ENCODE measurements at places on chromosomes 3 and 15. TPM values are rescaled to one million over a fixed set of nuclear protein-coding genes. Genes with fewer than 3 reads are reported as not detected.

DNA sequence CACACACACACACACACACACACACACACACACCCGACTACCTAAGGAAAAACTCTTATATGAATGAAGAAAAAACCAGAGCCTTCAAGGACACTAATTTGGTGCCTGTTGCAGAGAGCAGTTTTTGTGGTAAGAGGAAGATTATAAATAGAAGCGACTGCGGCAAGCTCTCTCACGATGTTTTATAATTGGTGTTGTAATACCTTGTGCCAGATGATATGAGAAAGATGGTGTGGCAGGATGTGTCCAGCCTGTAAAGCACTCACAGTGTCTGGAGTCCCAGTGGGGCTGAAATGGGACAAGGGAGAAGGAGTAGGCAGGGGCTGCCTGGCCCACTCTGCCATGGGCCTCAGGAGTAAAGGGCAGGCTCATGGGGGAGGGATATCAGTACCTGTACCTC lies 839.9 kb downstream of the AGBL1 start:
- no peak for DNase-seq
- H3K4me3 ChIP-seq = no peak overlapping the region
- no peaks in the 10 kb centered on the region for H3K36me3 ChIP-seq
- H3K27me3 ChIP-seq = no peaks in the 10 kb centered on the region
- H3K27ac ChIP-seq = no peak overlapping the region

AHSG gene
- total RNA-seq = 237 TPM

DNA sequence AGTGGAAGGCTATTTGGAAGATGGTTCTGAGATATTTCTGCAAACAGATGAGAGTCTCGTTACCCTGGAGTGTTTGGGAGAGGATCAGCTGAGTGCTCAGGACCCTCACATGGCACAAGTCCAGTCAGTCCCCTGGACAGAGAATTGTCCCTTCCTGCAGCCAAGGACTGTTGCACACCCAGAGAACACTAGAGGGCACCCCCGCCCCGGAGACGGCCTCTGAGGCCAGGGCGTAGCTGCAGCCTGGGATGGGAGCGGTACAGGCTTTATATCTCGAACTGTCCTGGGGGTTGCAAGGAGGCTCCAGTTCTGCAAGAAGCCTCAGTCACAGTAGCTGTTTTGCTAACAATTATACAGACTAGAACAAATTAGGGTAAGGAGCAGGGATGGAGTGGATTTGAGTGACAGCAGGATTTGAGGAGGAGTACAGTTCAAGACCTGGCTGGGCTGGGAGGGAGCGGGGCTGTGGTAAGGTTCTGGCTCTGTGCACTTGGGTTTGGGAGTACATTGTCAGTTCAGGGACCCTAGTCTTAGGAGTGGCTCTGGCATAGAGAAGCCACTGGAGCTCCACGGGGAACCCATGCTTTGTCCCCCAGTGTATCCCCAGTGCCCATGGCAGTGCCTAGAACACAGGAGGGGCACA lies 67.6 kb upstream of the HACD2 start:
- no peak overlapping the region for H3K27ac ChIP-seq
- 0 out of 2 replicates have a peak, but pooled peaks cover 1% of the 10 kb centered on the region for H3K36me3 ChIP-seq
- H3K4me3 ChIP-seq = no peak overlapping the region
- no peaks in the 10 kb centered on the region for H3K27me3 ChIP-seq
- no peaks in the 10 kb centered on the region for H3K4me1 ChIP-seq

- no peak overlapping the region for H3K27ac ChIP-seq
- H3K4me1 ChIP-seq = peaks cover 37% of the 10 kb centered on the region
- no peaks in the 10 kb centered on the region for H3K27me3 ChIP-seq
These were observed 38.2 kb downstream of the RASA2 start for GRCh38 chr3:141524988-141525387.

TRPC1 gene
- 8.3 TPM for total RNA-seq

LIPC gene
- total RNA-seq = 17.6 TPM

GRIP2 gene
- 4.5 TPM for total RNA-seq

TBC1D23 gene
- total RNA-seq = 39.8 TPM

GRCh38 chr3:41683666-41684350 lies 278.1 kb downstream of the ULK4 start:
- peak; percentile 76 for DNase-seq
- H3K36me3 ChIP-seq = no peaks in the 10 kb centered on the region
- no peak overlapping the region for H3K4me3 ChIP-seq
- H3K27me3 ChIP-seq = no peaks in the 10 kb centered on the region
- peaks cover 38% of the 10 kb centered on the region for H3K4me1 ChIP-seq
- H3K27ac ChIP-seq = peak overlapping the region; percentile 86

GRCh38 chr3:149705416-149705815 lies 46.9 kb downstream of the COMMD2 start:
- H3K27me3 ChIP-seq = no peaks in the 10 kb centered on the region
- no peak overlapping the region for H3K27ac ChIP-seq
- H3K4me1 ChIP-seq = no peaks in the 10 kb centered on the region
- DNase-seq = no peak
- H3K4me3 ChIP-seq = no peak overlapping the region
- no peaks in the 10 kb centered on the region for H3K36me3 ChIP-seq

GRCh38 chr15:36784098-36784670 lies 204.8 kb downstream of the CDIN1 start:
- no peaks in the 10 kb centered on the region for H3K4me1 ChIP-seq
- no peak overlapping the region for H3K4me3 ChIP-seq
- H3K36me3 ChIP-seq = no peaks in the 10 kb centered on the region
- H3K27me3 ChIP-seq = no peaks in the 10 kb centered on the region
- DNase-seq = no peak
- H3K27ac ChIP-seq = no peak overlapping the region

DNA sequence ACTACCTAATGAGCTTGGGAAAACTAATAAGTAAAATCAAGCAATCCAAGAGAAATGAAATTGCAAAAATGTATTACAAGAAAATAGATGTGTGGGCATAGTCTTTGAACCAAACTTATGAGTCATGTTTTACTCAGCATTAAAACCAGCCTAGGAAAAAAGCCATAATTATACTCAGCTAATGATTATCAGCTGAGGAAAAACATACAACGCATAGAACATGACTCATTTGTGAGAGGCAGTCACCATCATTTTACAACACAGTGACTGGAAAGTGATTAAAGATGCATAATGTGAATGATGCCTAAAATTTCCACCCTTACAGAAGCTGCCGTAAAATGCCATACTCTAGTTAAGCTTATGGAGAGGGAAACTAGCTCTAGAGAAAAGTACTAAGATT lies 238.0 kb upstream of the EOMES start:
- no peak for DNase-seq
- H3K4me1 ChIP-seq = no peaks in the 10 kb centered on the region
- H3K36me3 ChIP-seq = no peaks in the 10 kb centered on the region
- H3K27me3 ChIP-seq = no peaks in the 10 kb centered on the region

RASL12 gene
- total RNA-seq = 6.0 TPM

DNASE1L3 gene
- total RNA-seq = not detected

- no peak for DNase-seq
- H3K4me3 ChIP-seq = no peak overlapping the region
- no peaks in the 10 kb centered on the region for H3K27me3 ChIP-seq
- no peaks in the 10 kb centered on the region for H3K36me3 ChIP-seq
- no peak overlapping the region for H3K27ac ChIP-seq
These were observed 261.1 kb downstream of the EPHB1 start for GRCh38 chr3:135056084-135056730.

CADM2 gene
- total RNA-seq = not detected

DNA sequence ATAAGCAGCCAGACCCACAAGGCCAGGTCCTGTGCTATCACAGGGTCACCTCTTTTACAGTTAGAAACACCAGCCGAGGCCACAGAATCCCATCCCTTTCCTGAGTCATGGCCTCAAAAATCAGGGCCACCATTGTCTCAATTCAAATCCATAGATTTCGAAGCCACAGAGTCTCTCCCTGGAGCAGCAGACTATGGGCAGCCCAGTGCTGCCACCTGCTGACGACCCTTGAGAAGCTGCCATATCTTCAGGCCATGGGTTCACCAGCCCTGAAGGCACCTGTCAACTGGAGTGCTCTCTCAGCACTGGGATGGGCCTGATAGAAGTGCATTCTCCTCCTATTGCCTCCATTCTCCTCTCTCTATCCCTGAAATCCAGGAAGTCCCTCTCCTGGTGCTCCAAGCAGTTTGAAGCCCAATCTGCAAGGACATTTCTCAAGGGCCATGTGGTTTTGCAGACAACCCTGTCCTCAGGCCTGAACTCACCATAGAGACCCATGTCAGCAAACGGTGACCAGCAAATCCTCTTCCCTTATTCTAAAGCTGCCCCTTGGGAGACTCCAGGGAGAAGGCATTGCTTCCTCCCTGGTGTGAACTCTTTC lies 39.6 kb downstream of the TGM4 start:
- no peaks in the 10 kb centered on the region for H3K4me1 ChIP-seq
- no peaks in the 10 kb centered on the region for H3K27me3 ChIP-seq
- H3K4me3 ChIP-seq = no peak overlapping the region
- no peaks in the 10 kb centered on the region for H3K36me3 ChIP-seq

- no peaks in the 10 kb centered on the region for H3K4me1 ChIP-seq
- no peaks in the 10 kb centered on the region for H3K27me3 ChIP-seq
- no peak overlapping the region for H3K4me3 ChIP-seq
- DNase-seq = no peak
- no peaks in the 10 kb centered on the region for H3K36me3 ChIP-seq
- H3K27ac ChIP-seq = no peak overlapping the region
These were observed 446.7 kb upstream of the GBE1 start for GRCh38 chr3:82208002-82208710.

SUSD5 gene
- total RNA-seq = not detected

- 0 out of 2 replicates have a peak, but pooled peaks cover 6% of the 10 kb centered on the region for H3K4me1 ChIP-seq
- no peaks in the 10 kb centered on the region for H3K27me3 ChIP-seq
- H3K27ac ChIP-seq = no peak overlapping the region
- DNase-seq = no peak
- H3K36me3 ChIP-seq = no peaks in the 10 kb centered on the region
These were observed 50.7 kb downstream of the FOXP1 start for GRCh38 chr3:71532639-71533395.

DNA sequence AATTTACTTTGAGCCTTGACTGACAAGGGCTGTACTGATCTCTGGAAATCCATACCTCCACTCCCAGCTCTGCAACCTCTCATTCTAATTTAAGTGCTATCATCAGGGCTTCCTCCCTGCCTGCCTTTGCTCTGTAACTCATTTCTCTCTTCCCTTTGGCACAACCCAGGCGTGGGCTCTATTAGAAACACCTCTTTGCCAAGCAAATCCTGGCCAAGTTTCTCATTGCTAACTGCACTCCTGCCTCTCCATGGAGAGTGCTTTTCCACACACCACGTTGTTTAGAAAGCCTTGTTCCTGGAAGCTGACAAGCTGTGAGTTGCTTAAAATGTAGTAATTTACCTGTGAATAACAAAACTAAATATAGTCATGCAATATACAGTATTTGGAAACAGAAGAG lies 20.1 kb upstream of the FSTL1 start:
- H3K4me1 ChIP-seq = peaks cover 69% of the 10 kb centered on the region
- H3K4me3 ChIP-seq = no peak overlapping the region
- H3K27ac ChIP-seq = peak overlapping the region; percentile 80
- no peaks in the 10 kb centered on the region for H3K27me3 ChIP-seq

DNA sequence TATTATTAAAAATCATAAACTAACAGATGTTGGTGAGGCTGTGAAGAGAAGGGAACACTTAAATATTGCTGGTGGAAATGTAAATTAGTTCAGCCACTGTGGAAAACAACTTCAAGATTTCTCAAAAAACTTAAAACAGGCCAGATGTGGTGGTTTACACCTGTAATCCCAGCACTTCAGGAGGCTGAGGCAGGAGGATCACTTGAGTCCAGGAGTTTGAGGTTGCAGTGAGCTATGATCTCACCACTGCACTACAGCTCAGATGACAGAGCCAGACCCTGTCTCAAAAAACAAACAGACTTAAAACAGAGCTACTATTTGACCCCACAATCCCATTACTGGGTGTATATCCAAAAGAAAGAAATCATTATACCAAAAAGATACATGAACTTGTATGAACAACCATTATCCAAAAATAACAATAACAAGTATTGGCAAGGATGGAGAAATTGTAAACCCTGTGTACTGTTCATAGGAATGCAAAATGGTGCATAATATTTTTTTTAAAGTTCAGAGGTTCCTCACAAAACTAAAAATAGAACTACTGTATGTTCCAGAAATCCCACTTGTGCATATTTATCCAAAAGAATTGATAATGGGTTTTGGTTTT lies 25.5 kb downstream of the ZNF148 start:
- no peaks in the 10 kb centered on the region for H3K36me3 ChIP-seq
- no peak overlapping the region for H3K27ac ChIP-seq
- peaks cover 3% of the 10 kb centered on the region for H3K4me1 ChIP-seq

GRCh38 chr15:39061952-39062464 lies 497.4 kb upstream of the RASGRP1 start:
- H3K27me3 ChIP-seq = no peaks in the 10 kb centered on the region
- no peaks in the 10 kb centered on the region for H3K36me3 ChIP-seq
- DNase-seq = peak; percentile 51

- no peaks in the 10 kb centered on the region for H3K27me3 ChIP-seq
- peak within 1 kb of the TSS; percentile 71 for H3K4me3 ChIP-seq
- DNase-seq = peak; percentile 80
- peaks cover 12% of the 10 kb centered on the region for H3K4me1 ChIP-seq
- H3K36me3 ChIP-seq = no peaks in the 10 kb centered on the region
These were observed at the start of gene ABHD14A for GRCh38 chr3:51974963-51975851. Gene ABHD14A (plus strand): TSS chr3:51975064. CDS start chr3:51975136, 72 bp downstream.

DNA sequence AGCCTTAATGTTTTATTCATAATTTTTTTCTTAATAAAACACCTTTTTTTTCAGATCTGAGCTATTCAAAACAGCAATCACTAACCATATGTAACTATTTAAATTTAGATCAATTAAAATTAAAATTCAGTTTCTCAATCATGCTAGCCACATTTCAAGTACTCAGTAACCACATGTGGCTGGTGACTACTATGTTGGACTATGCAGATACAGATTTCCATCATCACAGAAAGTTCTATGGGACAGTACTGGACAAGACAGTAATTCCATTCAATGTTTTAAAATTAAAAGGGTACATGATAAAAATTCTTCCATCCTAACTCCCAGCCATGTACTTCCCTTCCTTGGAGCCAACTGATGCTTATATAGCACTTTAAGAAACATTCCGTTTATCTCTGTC lies 119.3 kb downstream of the GLDN start:
- H3K36me3 ChIP-seq = no peaks in the 10 kb centered on the region
- H3K27me3 ChIP-seq = no peaks in the 10 kb centered on the region
- no peak for DNase-seq
- H3K4me1 ChIP-seq = no peaks in the 10 kb centered on the region

DNA sequence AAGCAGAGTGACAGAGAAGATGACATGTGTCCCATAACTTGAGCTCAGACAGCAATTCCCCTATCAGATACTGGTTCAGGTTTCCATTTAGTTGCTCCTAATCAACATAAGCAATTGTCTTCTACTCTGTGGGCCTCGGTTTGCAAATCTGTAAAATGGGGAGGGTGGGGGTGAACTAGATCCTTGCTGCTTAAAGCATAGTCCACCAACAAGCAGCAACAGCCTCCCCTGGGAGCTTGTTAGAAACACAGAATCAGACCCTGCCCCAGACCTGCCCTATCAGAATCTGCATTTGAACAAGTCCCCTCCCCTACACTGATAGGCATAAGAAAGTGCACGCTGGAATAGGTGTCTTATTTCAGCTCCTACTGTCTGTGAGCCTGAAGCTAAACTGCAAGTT lies 87.8 kb downstream of the CEMIP start:
- no peak overlapping the region for H3K27ac ChIP-seq
- H3K27me3 ChIP-seq = no peaks in the 10 kb centered on the region
- H3K4me3 ChIP-seq = no peak overlapping the region
- H3K4me1 ChIP-seq = no peaks in the 10 kb centered on the region

Data from Caco-2 (cell line).